ENCODE measurements at places on chromosomes 2 and 18.

DNA sequence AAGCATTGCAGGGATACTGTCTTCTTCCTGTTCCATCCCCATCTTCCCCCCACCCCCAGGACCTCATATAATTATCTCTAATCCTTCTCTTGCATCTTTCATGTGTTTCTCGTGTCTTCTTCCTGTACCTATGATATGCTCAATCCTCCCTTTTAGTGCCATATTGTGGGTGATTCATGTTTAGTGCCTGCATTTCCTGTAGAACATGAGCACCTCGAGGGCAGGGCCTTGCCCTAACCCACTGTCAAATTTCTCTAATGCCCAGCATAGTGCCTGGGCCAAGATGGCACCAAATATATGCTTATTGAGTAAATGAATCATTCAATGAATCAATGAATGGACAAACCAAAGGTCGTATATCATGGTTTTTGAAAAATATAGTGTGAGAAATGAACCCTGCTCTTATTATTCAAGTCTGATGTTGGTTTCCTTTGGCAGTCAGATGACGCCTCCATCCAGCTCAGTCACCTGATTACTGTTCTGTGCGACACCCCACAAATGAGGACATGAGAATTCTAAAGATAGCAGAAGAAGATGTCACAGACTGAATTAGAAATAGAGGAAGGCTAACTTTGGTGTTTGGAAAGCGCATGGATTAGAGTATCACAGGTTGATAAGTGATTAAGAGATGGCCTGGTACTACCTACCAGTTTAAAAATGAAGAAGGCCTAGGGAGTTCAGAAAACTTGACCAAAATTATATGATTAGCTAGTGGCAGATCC lies 278.4 kb downstream of the PRKCE start:
- no peak for DNase-seq

- no peak for DNase-seq
Observed at GRCh38 chr2:71725836-71726235, 272.5 kb downstream of the DYSF start.

DNA sequence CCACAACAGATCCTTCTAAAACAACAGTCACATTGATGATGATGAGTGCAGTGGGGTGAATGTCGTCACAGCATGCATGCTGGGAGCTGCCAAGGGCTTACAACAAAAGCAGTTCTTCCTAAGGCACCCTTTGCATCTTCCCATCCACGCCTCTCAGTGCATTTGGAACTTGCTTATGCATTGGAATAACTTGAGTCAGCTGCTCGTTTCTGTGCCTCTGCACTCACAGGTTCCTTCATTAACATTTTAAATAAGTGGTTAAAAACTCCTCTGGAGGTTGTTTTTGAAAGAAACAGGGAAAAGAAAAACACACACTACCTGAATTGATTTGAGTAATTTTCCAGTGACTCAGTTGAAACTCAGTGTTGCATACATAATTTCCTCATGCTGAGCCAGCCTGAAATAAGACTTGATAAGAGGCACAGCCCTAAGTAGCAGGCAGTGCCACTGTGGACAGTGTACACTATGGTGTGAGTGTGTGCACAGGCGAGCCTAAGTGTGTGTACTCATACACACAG lies 46.8 kb upstream of the TRIM43B start:
- no peak for DNase-seq

- DNase-seq: no peak
Observed at GRCh38 chr18:9969247-9969646, 55.4 kb downstream of the VAPA start.

GRCh38 chr2:218404351-218405085 lies 4.8 kb downstream of the CTDSP1 start:
- no peak for DNase-seq

- no peak for DNase-seq
Observed at GRCh38 chr2:24513281-24514071, 22.4 kb downstream of the NCOA1 start.

DNA sequence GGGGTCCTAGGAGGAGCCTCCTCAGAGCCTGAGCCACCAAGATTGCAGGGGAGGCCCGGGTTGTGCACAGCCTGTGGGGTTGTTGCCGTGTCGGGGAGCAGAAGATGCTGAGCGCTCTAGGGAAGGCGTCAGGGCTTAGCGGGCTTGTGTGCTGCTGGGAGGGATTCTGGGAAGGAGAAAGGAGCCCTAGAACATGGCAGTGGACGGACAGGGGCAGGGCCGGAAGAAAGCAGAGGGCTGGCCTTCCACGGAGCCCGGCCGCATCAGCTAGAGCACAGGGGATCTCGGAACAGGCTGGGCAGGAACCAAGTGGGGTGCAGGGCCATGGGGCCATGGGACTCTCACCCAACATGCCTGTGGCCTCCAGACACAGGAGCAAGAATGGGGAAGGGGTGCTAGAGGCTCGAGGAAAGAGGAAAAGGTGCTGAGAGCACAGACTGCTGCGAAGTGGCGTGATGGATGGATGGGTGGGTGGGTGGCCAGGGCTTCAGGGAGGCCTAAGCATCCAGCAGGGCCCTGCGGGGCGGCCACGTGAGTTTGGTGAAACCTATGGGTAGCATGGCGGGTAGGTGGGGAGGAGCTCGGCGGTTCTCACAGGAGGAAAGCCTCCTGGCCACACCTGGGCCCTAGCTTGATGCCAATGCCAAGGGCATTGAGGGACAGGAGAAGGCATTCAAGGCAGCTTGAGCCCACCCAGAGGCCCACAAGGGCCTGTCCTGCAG lies 35.8 kb downstream of the MTERF4 start:
- DNase-seq: no peak

GRCh38 chr18:65468881-65469280 lies 281.9 kb upstream of the CDH7 start:
- DNase-seq: no peak

GRCh38 chr2:11798701-11799435 lies 52.4 kb downstream of the LPIN1 start:
- no peak for DNase-seq

- no peak for DNase-seq
Observed at GRCh38 chr2:150491430-150491829, 4.0 kb upstream of the RND3 start.

DNA sequence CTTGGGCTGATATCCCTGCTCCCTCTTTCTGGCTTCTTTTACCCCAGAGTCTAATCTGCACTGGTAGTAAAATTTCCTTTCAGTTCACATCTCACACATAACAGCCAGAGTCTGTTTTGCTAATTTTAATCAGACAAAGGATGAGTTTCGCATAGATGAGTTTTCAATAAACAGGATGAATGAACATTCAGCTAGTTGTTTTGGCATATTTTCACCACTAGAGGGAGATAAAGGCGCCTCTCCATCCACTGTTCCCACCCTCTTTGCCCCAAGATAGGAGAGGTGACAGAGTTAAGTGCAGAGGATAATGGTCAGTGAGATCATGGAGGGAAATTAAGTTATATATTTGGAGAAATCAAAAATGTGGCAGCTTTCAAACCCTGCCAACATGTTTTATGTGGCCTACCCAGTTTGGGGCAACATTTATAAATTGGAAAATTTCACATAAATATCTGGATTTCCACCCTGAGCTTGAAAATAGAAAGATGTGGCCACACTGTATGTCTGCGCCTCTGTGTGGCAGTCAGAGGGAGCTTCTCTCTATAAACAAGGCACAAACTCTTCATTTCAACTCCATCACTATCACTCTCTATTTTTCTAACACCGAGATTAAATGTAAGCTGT lies 48.5 kb upstream of the DTNA start:
- peak; percentile 13 for DNase-seq

- DNase-seq: no peak
Observed at GRCh38 chr2:88641330-88641729, 14.1 kb upstream of the EIF2AK3 start.

- DNase-seq: no peak
Observed at GRCh38 chr2:69304656-69305055, 82.4 kb downstream of the GFPT1 start.

DNA sequence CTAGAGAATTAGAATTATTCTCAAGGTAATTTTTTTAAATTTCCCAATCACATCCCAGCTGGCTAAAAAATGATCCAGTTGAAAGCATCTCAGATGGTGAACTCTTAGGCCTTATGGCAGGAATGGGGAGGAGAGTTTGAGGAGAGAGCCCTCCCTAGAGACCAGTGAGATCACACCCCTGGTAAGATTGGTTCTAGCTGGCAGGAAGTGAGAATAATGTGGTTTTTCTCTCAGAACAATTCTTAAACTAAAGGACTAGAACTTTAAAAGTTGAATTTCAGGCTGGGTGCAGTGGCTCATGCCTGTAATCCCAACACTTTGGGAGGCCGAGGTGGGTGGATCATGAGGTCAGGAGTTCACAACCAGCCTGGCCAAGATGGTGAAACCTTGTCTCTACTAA lies 120.2 kb downstream of the MYO3B start:
- no peak for DNase-seq

DNA sequence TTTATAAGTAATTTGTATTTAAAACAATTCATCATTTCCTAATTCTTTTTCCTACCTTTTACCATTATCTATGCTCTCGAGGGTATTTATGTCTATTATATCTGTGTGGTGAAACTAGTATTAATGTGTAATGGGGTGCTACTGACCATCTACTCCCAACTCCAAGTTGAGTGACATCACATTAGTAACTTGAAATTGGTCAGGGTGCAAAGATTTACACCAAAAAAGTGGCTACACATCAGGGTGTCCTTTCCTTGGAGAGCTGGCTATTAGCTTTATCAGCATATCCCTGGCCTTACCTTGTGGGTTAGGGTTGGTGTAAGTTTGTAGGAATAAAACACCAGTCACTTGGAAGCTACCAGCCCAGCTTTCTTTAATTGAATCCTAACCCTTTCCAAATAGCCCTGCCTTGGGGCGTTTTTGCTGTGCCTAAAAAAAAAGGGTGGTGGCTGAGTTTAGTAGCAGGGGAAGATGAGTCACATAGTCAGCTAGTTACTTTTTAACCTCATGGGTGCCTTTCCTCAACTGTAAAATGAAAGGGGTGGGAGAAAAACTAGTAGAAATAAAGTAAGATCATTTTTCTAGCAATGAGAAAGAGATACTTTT lies 14.0 kb downstream of the ANXA4 start:
- DNase-seq: peak; percentile 84

GRCh38 chr2:179373816-179374215 lies 109.2 kb upstream of the SESTD1 start:
- no peak for DNase-seq

DNA sequence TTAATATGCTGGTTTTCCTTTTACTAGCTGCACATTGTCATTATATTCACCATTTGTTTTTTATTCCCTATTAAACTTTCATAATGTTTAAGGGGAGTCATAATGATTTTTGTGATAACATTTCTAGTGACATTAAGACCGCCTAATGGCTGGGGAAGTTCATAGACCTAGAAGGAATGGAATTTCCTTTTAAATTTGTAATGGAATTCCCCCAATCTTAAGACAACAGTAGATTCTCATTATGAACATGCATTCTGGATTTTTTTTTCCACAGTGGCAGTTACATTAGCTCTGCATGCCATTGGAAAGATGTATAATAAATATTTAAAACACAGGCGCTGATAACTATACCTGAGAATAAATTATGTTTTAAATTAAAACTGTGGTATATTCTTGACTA lies 8.4 kb downstream of the YPEL5 start:
- no peak for DNase-seq

DNA sequence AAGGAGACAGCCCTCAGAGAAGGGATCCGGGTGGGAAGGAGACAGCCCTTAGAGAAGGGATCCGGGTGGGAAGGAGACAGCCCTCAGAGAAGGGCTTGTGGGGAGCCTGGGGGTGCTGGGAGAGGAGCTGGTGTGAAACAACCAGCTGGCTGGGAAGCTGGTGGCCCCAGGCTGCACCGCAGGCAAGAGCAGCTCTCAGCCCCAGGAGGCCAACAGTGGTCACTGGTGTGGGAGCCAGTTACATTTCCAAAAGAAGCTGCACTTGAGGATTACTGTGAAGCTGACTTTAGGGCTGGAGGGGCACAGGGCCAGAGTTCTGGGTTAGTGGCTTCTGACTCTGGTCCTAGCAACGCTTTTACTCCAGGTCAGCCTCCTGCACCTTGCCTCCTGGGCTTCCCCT lies 3.3 kb downstream of the HES6 start:
- DNase-seq: no peak

GRCh38 chr18:13492314-13492713 lies 234.0 kb downstream of the FAM210A start:
- no peak for DNase-seq

DNA sequence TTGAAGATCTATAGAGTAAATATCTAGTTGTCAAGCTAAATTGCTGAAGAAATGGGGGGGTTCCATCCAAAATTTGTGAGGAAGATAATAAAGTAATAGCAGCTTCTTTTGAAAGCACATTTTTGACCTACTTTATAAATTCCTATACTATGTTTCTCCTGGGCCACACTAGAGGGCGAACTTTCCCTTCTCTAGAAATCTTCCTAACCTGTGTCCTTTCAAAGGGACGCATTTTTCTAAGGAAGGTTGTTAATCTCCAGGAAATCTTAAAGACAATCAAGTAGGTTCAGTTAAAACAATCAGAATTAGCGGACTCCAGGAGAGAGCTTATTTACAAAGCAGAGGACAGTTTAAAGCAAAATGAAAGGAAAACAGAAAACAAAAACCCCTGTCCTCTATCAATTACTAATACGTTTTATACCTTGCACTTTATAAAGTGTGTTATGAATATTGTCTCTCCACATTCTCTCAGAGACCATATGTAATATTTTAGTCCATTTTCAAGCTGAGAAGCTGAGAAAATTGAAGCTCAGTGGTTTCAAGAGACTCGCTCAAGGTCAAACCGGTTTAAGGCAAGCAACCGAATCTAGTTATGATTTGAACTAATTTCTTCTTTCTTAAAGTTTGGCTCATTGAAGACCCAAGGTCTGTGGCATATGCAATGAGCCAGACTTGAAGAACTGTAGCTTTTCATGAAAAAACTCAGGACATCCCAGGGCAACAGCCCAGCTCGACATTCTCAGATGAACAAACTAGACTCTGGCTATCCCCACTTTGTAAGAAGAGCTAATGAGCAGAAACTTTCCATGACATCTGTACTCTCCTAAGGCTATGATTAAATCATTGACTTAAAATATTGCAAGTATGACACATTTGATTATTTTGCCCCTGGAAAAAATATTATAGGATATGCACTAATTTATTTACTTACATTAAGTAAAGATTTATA lies 273.6 kb downstream of the PAX3 start:
- no peak for DNase-seq

- DNase-seq: no peak
Observed at GRCh38 chr2:45750484-45750883, 99.0 kb downstream of the PRKCE start.

DNA sequence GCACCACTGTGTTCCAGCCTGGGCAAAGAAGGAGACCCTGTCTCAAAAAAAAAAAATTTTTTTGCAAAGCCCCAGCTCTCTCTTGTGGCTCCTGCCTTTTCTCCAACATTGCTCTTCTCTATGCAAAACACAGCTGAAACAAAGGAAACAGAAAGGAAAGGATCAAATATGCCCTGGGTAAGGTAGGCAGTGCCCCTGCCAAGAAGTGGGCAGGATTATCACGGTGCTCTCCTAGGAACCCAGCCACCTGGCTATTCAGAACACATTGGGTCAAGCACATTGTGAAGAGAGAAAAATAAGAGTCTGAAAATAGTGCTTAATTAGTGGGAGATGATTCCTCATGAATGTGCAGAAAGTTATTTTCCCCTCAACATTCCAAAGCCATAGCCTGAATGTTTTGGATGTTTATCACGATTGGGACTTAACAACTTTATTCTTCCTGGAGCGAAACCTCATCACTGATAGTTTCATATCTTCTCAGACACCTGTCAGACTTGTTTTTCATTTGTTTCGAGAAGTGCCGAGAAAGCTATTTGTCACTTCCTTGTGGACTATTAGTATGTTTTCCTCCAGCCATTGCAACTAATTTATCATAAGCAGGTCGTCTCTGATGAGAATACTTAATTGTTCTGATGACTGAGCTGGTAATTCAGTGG lies 42.7 kb upstream of the RPL31 start:
- no peak for DNase-seq
